ENCODE measurements at places on chromosomes 1 and 21.

DNA sequence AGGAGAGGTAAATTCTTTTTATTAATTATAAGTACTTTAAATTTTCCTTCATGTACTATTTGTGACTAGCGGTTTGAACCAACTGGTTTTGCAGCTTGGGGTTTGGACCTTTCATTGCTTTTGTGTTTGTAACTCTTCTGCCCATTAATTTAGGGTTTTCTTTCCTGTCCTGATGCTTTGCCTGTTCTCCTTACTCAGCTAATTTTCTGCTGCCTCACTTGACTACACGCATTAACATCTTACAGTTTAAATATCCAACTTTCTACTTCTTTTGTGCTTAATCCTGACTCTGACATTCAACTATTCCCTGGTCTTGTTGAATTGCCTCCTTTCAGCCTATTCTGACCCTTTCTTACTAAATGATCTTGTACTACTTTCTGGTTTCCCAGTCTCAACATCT, 135.6 kb downstream of the PTPRC start:
- no peak for DNase-seq

DNA sequence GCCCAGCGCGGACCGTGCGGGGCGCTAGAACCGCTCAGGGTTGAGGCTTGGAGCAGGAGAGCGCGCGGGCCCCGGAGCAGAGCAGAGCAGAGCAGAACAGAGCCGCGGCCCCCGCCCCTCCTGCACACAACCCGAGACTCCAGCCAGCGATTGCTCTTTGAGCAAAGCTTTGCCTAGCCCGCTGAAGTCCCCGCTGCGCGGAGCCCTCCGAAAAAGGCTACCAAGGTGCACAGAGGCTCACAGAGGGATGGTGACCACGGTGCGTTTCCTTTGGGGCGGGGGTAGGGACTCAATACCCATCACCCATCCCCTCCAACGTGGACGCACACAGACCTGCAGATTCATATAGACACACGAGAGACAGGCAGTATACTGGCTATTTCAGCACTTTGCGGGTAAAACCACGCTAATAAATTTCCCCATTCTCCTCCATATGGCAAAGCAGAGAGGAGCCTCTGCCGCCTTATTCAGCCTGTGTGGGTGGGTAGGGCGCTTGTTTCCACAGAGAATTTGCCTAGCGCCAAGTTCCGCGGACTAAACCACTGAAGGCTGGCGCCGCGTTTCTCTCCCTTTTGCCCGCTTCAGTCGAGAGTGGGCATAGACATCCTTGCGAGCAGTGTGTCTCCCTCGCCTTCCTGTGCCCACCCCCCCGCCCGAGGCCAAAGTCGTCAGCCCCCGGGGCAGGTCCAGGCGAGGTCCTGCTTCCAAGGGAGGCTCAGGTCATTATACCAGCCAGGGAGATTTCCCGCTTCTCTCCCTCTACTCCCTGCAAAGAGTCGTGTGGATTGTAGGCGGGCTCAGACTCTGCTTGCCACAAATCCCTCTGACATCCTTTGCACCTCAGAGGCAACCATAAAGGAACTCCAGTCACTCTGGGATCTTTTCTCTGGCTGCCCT, 8.5 kb downstream of the HLX start:
- DNase-seq, result no peak

- DNase-seq, result no peak
These were observed 26.4 kb downstream of the OPTC start for GRCh38 chr1:203520315-203520714.

DNA sequence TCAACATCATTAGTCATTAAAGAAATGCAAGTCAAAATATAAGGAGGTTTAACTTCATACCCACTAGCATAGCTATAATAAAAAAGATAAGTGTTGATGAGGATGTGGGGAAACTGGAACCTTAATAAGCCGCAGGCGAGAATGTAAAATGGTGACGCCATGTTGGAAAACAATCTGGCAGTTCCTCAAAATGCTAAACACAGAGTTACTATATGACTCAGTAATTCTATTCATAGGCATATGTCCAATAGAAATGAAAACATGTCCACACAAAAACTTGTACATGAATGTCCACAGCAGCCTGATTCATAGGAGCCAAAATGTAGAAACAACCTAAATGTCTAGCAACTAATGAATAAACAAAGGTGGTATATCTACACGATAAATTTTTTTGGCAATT, 23.2 kb downstream of the DDX59 start:
- no peak for DNase-seq

- no peak for DNase-seq
These were observed 22.3 kb upstream of the CD53 start for GRCh38 chr1:110850627-110851026.

GRCh38 chr1:231357831-231358354, 19.8 kb downstream of the SPRTN start:
- DNase-seq, result peak; percentile 30

DNA sequence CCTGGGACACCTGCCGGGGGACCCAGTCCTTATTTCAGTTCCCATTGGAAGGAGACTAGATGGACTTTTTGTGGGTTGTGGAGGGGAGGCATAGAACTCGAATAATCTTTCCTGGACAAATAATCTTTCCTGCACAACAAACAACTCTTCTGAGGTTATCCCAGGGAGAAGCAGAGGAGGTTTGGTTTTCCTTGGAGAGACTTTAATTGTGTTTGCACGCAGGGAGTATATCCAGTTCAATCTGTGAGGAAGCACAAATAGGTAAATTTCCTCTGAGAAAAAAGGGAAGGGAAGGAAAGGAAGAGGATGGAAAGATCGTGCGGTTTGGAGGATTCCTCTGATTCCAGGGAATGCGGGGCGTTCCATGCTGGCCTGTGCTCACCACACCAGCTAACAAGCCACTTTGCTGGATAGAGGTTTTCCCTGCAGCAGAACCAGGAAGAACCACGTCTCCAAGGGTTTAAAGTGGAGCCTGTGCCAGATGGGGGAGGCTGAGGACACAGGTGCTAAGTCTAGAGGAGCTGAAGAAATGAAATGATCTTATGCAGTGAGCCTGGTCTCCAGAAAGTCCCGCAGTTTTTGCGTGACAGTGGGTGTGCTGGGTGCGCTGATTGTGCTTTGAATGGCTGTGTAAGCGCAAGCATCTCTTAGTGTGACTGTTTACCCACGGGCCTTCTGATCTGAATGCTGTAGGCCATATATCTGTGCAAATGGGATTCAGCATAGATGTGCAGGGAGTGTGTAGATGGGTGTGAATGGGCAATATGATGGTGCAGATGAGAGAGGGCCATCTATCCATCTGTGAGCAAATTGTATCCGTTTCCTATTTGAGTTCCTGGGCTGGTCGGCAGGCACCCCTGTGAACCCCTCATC, 7.6 kb downstream of the PAX7 start:
- DNase-seq, result no peak

- DNase-seq, result no peak
These were observed 141.2 kb downstream of the COL24A1 start for GRCh38 chr1:86015375-86015774.

- no peak for DNase-seq
These were observed 48.2 kb upstream of the ACTRT2 start for GRCh38 chr1:2972879-2973575.

- no peak for DNase-seq
These were observed 165.0 kb downstream of the TRIM33 start for GRCh38 chr1:114345930-114346479.

- DNase-seq, result no peak
These were observed 790 bp downstream of the TESK2 start for GRCh38 chr1:45490121-45490625.

GRCh38 chr1:35725596-35725995, 6.9 kb upstream of the C1orf216 start:
- no peak for DNase-seq

DNA sequence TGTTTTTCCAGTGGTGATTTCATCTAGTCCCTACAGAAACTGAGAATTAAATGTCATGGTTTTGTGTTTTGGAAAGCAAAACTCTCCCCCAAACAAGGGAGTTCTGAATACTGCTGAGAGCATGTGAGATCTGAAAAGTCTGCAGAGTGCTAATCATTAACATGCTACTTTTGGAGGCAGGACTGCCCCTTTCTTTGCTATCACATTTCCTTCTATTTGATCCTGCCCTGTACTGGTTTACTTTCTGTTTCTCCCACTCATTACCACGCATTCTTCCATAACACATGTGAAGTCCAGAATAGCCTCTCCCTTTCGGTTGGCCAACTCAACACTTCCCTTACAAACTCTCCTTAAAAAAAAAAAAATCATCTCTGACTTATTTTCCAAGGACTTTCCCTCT, 63.6 kb downstream of the GADD45A start:
- DNase-seq, result no peak

- DNase-seq, result no peak
These were observed 52.7 kb downstream of the ZBTB17 start for GRCh38 chr1:15923241-15923640.

- DNase-seq, result no peak
These were observed 12.3 kb upstream of the OTUD3 start for GRCh38 chr1:19869929-19870328.

- no peak for DNase-seq
These were observed 241.7 kb upstream of the RAB4A start for GRCh38 chr1:229028987-229029878.

DNA sequence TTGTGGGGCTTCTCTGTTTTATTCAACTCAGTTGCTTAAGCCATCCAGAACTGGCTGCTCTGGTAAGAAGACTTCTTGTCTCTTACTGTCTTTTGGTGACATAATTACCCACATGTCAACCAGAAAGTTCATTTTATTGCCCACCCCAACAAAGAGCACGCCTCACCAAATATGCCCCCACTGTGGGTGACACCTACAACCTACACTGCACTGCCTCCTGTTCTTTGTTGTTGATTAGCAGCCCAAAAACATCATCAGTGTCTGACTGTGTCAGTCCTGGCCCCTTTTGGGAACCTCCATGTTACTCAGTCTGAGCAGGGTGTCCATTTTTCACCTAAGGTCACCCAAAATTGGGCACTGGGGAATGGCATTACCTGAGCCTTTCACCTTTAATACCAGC, 49.3 kb downstream of the ZNF678 start:
- no peak for DNase-seq

GRCh38 chr1:91872559-91873081, 13.3 kb downstream of the TGFBR3 start:
- DNase-seq, result no peak

GRCh38 chr1:91924146-91924545, 25.1 kb upstream of the BRDT start:
- DNase-seq, result no peak

DNA sequence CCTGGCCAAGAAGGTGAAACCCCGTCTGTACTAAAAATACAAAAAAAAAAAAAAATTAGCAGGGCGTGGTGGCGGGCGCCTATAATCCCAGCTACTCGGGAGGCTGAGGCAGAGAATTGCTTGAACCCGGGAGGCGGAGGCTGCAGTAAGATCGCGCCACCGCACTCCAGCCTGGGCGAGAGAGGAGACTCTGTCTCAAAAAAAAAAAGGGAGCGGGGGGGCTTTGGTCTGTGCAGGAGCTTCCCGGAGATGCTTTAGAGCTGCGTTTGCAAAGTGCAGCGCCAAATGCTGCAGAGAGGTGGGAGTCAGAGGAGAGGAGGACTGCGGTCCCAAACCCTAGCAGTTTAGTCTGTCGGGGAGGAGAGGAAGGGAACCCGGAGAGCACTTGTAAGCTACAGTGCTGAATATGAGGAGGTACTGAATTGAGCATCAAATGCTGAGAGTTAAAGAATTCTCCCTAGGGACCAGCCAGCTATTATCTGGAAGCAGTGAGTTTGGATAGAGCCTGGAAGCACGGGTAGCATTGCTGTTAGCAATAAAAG, 569 bp downstream of the FALEC start:
- no peak for DNase-seq

DNA sequence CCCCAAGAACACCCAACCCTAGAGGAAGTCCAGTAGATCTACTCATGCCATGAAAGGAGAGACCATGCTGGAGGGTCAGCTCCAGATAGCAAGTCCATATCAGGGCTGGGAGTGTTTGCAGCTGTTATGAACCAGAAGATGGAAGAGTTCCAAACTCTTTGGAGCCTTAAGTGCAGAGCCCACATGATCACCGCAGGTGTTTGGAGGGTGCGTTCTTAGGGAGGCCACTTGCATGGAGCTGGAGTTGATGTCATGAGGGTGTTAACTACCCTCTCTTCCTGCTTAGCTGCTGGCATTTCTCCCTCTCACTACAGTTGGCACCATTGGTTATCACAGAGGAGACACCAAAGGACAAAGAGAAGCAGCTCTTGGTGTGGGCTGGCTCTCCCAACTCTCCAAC, 616.9 kb downstream of the AJAP1 start:
- DNase-seq, result no peak

DNA sequence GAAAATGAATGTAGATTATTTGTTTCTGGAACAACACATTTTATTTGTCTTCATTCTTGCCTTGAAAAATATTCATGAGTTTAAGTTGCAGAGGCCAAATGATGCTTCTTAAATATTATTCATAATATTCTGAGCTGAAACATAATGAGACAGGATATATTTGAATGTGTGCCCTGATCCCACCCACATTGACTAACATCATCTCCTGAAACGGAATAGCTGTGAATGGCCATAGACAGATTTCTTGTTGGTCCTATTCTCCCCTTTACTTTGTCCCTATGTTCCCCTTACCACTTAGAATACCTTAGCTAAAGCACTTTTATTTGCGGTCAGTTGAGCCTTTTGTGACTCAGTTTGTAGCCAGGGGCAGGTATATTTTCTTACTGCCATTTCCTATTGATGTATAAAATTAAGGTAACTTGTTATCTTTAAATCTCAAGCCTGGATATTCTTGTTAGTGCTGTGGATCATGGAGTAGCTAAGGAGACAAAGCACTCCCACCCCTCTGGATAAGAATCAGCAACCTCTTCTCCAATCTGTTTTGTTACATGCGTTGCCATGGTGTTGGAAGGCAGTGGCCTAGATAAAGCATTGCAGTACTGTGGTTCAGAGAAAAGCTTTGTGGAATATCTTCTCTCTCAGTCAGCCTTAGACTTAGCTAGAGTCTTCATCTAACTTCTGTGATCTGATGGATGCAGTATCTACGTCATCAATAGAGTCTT, 478.5 kb upstream of the DEPDC1 start:
- no peak for DNase-seq

GRCh38 chr1:19762175-19762779, 37.4 kb downstream of the TMCO4 start:
- DNase-seq, result no peak

GRCh38 chr21:24509131-24509530, 1098.2 kb downstream of the MRPL39 start:
- no peak for DNase-seq

DNA sequence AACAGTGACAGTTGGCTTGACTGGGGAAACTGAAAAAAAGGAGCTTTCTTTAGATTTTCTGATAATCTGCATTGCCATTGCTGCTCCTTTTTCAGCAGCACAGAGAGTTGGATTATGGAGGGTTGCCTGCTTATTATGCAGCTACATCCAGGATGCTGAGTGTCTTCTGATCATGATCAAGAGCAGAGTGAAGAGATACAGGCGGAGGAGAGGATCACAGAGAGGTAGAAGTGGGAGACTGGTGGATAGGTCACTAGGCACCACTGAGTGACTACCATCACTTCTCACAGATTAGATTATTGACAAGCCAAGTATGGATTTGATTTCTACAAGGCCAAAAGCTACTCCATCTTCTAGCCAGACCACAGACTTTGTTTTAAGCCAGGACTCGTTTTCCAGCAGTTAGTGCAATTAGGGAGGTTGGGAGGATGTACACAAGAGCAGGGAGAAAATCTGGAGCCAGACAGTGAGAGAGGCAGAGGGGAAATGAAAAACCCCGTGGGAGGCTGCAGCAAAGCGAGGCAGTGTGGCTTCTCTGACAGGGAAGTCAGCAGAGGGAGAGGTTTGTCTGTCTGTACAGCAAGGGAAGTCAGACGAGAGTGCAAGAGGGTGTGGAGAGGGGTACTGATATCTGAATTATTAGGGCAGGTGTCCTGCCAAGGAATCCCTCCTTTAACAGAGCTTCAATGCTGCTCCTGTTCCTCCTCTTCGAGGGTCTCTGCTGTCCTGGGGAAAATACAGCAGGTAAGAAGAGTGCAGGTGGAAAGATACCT, at the start of gene CD1E:
TSS of gene CD1E (plus strand) at position 592 of the 773 bp plus-strand sequence. CDS start at position 687, 95 bp downstream.
- DNase-seq, result peak; percentile 30
